Cortex of kidney (tissue), 1 donor: ENCODE measurements at places on chromosomes 5 and 9.

DNA sequence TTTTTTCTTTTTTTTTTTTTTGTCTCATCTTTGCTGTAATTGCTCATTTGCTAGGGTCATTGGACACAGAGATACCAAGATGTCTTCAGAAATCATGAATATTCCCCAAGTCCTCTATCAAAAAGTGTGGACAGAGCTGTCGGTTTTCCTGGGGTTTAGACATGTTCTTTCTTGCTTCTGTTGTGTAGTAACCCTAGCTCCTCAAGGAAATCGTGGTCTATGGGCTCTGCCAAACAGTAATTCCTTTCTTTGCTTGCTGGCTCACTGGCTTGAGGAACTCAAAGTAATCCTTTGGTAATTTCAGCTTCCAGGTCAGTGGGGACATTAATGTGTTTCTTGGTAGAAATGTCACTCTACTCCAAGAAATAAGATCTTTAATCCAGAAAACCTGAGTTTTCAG lies 101.7 kb downstream of the TMC1 start:
- DNase-seq = no peak

GRCh38 chr5:138975098-138975847 lies 100.1 kb upstream of the LRRTM2 start:
- no peak for DNase-seq

DNA sequence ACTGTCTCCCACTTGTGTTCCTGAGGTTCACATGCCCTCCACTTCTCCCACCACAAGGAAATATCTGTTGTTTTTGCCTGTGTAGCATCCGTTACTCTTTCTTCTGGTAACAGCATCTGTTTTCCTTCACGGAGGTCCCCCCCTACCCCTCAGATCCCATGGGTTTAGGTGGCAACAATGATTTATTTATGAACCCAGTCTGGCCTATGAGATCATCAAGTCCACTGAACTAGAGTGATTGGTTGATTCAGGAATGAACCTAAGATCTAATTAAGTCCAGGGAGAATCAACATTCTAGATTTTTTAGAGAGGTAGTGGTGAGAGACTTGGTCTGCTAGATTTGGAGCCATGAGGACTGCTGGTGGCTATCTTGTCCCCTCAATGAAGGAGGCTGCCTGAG lies 166.8 kb downstream of the NR3C1 start:
- no peak for DNase-seq

GRCh38 chr5:83401122-83401731 lies 70.3 kb upstream of the VCAN start:
- no peak for DNase-seq

GRCh38 chr5:127111112-127111511 lies 37.8 kb upstream of the C5orf63 start:
- DNase-seq = no peak
